Renal cortical epithelial cell (primary cell): ENCODE measurements at places on chromosomes 11 and 22. TPM values are rescaled to one million over a fixed set of nuclear protein-coding genes. Genes with fewer than 3 reads are reported as not detected.
A peak's percentile ranks its signal among the peaks of the same experiment; 100 is the strongest.

UBQLN3 gene
- total RNA-seq = 0.05 TPM in 1 of 2 replicates, not detected in the other

MMP8 gene
- total RNA-seq = not detected in 2 replicates

SERHL2 gene
- total RNA-seq = 1.2 and 1.6 TPM in 2 replicates

DGAT2 gene
- 1.7 and 3.7 TPM in 2 replicates for total RNA-seq

IGSF9B gene
- 2.0 TPM in 1 of 2 replicates, not detected in the other for total RNA-seq

DMC1 gene
- total RNA-seq = 2.0 and 3.6 TPM in 2 replicates

DNA sequence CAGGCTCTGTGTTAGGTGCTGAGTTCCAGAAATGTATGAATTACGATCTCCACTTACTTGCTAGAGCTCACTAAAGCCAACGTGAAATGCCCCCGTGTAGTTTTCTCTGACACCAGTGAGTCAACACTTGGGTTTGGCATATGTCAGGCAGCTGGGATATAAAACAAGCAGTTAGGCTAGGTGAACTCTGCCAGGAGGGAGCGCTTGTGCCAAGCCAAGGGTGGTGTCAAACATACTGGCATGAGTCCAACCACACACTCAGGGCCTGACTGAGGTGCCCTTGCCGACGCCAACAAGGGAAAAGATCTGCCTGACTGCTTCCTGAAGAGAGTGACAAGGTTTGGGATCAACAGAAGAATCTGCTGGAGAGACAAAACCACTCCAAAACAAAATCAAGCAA, 167.8 kb upstream of the NARS2 start:
- peak; percentile 83 for DNase-seq

GRCh38 chr22:24695060-24695459, 79.5 kb downstream of the PIWIL3 start:
- no peak for DNase-seq

DNA sequence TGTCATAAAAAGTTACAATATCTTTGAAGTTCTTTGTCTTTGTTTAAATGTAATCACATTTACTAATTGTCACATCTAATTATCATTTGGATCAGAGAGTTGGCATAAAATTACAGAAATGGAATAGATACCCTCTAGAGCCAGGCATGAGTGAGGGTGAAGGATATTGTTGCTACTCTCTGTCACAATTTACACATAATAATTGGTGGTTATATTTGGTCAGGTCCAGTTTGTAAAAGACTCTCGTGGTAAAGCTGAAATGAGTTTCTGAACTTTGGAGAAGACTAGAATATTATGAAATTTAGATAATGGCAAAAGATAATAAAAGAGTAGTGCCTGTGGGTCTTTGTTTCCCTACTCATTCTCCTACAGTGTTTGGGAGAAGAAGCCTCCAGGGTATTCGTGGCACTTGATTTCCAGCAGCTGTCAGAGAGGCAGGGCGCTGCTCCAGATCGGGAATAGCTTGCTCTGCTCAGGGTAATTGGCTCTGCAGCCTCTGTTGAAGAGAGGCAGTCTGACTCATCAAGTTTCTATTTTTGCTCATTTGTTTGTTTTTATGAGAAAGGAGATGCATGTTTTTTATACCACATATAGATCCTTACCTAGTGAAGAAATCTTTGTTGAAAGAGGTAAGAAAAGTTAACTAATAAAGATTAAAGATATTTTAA, 349.9 kb downstream of the CNTN5 start:
- peak; percentile 32 for DNase-seq

DNA sequence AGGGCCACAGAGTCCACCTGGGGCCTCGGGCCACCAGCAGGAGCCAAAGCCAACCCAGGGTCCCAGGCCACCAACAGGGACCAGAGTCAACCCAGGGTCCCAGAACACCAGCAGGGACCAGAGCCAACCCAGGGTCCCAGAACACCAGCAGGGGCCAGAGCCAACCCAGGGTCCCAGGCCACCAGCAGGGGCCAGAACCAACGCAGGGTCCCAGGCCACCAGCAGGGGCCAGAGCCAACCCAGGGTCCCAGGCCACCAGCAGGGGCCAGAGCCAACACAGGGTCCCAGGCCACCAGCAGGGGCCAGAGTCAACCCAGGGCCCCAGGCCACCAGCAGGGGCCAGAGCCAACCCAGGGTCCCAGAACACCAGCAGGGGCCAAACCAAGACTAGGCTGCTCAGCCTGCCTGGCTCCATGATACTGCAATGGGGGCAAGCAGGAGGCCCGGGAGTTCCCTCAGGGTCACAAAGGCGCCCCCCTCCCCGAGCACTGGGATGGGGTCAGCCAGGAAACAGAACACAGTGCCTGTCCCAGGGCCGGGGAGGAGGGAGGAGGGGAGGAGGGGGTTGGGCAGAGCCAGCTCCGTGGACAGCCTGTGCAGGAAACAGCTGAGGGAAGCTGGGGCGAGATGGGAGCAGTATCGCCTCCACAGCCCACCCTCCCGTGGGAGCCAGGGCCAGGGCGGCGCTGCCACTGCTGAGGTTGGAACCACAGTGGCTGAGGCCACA, 62.0 kb upstream of the PRR5 start:
- no peak for DNase-seq

GRCh38 chr11:21494946-21495345, 697.9 kb upstream of the ANO5 start:
- no peak for DNase-seq

GRCh38 chr22:44212936-44213335, 32.2 kb downstream of the PARVG start:
- DNase-seq = no peak

GRCh38 chr11:29483831-29484230, 533.0 kb downstream of the KCNA4 start:
- DNase-seq = peak; percentile 25

DNA sequence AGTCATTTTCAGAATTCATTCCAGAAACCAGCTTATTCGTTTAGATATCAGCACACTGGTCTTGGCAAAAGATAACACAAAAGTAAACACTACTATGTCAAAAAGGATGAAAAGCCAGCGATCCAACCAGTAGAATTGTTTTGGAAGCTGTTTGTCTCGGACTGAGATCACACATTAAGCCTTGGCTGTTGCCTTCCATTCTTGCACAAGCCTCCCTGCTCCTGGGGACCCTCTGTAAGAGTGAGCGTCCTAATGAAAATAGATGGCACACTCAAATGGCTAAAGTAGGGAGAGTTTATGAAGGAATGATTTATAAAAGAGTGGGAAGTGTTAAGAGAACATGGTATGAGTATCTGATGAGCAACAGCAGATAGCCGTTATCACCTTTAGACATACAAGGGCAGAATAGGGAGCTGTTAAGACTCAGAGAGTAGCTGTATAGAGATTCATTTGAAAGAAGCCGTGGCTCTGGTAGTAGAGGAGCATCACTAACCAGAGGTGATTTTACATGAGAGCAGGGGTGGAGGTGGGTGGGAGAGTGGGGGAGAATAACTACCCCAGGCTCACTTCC, 25.2 kb downstream of the PDE3B start:
- no peak for DNase-seq

DNA sequence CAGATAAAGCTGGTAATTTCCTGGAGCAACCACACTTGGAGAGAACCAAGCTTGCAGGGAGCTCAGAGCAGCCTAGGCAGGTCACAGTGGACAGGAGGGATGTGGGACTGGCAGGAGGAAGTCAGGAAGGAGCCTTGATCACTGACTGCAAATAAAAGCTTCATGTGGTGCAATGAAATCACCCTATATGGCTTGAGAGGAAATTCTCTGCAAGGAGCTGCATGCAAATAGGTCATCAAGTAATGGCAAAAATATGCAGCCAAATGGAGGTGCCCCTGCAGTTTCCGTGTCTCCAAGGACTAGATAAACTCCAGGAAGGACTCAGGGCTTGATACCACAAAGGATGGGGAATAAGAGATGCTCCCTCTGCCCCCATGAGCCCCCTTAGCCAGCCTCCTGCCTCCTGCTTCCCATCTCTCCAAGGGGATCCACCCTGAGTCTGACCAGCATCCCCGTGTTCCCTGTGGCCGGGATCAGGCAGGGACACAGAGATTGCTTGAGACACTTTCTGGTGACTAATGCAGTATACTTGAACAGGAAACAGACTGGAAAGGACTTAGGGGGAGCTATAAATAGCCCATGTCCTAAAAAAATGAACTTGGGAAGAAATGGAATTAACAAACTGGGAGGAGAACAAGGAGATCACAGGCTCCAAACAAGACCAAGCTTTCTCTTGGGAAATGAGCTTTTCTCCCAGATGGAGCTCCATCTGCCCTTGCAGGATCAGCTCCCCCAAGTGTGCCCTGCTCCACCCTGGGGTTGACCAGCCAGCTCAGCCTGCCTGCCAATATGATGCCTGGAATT, 23.9 kb upstream of the MICAL2 start:
- DNase-seq = peak; percentile 97

DNA sequence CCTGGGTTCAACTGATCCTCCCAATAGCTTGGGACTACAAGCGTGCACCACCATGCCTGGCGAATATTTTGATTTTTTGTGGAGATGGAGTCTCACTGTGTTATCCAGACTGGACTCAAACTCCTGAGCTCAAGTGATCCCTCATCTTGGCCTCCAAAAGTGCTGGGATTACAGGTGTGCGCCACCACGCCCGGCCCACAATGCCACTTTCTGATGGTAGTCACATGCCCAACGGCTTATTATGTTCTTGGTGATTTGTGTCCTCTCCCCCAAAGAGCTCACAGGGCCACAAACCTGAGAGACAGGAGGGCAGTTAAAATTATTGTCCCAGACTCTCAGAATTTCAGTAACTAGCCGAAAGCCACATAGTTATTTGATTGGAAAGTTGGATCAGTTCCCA, 9.6 kb downstream of the GRIK4 start:
- no peak for DNase-seq

DNA sequence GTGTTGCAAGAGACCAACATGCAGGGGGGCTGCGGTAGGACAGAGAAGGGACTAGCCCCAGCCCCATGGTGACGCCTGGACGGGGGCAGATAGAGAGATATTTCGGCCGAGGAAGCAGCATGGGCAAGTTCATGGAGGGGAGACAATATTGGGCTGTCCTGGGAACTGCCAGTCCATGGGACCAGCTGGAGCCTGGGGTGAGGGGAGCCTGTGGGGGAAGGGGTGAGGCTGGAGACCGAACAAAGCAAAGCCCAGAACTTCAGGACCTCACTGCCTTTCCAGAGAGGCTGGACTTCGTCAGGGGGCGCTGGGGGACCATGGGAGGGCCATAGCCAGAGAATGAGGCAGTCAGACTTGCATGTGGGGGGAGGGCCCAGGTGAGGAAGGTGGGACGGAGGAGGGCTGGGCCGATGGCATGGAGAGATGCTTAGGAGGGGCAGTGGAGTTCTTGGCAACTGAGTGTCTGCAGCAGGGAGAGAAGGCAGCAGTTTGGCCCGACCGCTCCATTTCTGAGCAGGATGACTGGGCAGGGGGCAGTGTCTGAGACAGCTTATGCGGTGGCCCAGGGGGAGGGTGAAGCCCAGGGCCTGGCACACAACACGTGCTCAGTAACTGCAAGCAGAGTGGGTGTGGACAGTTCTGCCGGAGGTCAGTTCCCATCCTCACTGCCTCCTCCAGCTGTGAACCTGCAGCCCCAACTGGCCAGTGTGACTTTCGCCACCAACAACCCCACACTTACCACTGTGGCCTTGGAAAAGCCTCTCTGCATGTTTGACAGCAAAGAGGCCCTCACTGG, 712 bp downstream of the UPK3A start:
- DNase-seq = no peak

- DNase-seq = peak; percentile 19
Observed at GRCh38 chr11:68546555-68546954, 86.0 kb downstream of the PPP6R3 start.

DNA sequence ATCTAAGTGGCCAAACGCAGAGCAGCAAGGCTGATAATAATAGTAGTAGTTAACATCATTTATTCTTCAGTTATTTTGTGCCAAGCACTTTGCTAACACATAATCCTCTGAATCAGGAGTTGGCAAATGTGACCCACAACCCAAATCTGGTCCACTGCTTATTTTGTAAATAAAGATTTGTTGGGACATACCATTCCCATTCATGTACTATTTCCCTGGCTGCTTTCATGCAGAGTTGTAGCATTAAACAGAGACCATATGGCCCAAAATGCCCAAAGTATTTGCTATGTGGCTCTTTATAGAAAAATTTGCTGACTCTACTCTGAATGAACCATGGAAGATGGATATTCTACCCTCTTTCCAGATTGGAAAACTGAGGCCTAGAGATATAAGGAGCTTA, 50.3 kb downstream of the COMMD9 start:
- DNase-seq = no peak

- peak; percentile 65 for DNase-seq
Observed at GRCh38 chr11:2092956-2093412, 46.2 kb downstream of the IGF2 start.

DNA sequence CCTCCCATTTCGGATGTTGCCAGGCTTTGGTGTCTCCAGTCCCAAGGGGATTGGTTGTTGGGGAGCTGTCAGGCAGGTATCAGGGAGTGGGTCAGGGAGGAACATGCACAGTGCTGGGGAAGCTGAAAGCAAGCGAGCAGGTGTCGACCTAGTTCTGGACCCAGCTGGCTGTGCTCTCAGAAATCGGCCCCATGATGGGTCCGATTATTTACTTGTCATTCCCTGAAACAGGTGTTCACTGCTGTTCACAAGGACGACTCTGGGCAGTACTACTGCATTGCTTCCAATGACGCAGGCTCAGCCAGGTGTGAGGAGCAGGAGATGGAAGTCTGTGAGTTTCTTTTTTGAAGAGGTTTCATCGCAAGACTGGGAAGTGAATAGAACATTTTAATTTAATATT, 76.8 kb downstream of the JAM3 start:
- DNase-seq = no peak

DNA sequence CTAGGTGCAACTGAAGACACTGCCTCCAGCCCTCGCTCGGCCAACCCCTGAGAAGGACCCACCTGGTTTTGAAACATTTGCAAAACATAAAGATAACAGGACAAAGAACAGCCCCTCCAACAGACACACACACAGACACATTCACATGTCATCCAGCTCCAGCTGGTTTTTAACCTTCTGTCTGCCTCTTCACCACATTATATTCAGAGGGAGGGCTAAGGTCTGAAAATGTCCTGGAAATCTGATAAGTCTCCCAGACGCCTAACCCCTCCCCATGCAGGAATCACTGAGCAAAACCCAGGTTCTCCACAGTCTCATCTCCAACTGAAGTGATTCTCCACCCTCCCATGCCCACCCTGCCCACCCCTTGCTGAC, 29.4 kb downstream of the PACSIN2 start:
- DNase-seq = no peak

DNA sequence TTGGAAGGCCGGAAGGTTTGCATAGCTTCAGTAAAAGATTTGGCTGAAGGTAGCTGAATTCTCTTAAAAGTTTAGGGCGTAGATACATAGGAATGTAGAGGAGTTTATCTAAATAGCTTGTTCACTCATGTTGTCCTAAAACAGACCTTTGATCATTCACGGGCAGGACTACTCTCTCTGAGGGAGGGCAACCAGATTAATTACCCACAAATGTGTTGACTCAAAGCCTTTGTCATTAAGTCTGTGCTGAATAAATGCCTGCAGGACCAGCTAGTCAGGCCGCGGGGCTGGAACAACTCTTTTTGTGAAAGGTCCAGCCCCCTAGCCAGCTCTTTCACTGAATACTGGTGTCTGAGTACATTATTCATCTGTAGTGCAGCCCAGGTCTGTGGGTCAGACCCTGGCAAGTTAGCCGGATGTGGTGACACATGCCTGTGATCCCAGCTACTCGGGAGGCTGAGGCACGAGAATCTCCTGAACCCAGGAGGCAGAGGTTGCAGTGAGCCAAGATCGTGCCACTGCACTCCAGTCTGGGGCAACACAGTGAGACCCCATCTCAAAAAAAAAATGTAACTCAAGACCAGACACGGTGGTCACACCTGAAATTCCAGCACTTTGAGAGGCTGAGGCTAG, 2.8 kb upstream of the FADD start:
- DNase-seq = no peak

- DNase-seq = peak; percentile 49
Observed at GRCh38 chr11:61747192-61747966, 5.1 kb upstream of the MYRF start.
